Stimulated activated CD8-positive, alpha-beta memory T cell treated with anti-CD3 and anti-CD28 coated beads, Interleukin-7, amount 100 ng/mL, for 1 hour (primary cell): ENCODE measurements at places on chromosomes 5 and 9.

DNA sequence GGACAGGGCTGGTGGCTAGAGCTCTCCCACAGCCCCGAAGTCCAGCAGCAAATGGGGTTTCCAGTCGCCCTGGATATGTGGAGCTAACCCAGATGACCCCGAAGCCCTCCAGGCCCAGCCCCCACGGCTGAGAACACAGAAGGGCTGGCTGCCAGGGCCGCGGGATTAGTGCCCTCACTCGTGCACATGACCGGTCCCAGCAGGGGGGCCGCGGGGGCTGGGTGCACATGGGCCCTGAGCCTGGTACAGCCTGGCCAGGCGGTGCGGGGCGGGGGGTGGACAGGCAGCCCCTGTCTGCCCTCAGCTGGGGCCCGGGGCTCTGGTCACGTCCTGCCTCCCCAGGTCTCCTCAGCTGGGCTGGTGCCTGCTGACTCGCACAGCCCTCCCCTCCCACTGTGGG is 5.9 kb downstream of the SSNA1 start:
- DNase-seq: no peak

- DNase-seq: no peak
Measured at GRCh38 chr5:79436224-79436623, 77.7 kb downstream of the HOMER1 start.

DNA sequence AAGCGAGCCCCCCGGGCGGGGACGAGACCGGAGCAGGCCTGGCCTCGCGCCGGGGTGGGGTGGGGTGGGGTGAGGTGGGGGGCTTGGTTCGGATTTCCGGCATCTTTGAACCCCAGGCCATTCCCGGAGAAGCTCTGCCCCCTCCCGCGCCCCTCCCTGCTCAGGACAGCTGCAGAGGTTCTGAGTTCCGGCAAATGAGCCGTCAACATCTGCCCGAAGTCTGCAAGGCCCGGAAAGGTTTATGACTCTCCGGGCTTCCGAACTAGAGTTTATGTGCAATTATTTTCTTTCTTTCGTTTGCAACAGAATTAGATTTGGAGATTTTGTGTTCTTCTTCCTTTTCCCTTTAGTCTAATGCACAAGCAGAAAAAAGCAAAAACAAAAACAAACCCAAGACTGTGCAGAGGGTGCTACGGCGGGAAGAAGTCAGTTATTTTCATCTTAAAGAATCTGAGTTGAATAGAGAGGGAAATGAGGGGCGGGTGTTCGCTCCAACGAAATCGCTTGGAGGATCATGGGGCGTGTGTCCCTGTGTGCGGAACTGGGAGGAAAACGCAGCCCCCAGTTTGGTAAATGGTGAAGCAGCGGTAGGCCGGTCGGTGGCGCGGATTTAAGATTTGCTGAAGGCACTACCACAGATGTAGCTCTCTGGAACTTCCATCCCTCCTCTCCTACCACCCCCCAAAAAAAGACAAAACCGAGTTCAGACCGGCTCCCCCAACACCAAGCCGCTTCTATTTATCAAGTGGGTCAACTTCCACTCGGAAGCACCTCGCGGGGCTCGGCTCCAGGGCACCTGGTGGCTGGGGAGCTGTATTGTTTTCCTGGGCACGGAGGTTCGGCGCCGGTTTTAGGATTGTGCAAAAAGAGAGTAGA is 4.8 kb downstream of the LHX2 start:
- DNase-seq: no peak

DNA sequence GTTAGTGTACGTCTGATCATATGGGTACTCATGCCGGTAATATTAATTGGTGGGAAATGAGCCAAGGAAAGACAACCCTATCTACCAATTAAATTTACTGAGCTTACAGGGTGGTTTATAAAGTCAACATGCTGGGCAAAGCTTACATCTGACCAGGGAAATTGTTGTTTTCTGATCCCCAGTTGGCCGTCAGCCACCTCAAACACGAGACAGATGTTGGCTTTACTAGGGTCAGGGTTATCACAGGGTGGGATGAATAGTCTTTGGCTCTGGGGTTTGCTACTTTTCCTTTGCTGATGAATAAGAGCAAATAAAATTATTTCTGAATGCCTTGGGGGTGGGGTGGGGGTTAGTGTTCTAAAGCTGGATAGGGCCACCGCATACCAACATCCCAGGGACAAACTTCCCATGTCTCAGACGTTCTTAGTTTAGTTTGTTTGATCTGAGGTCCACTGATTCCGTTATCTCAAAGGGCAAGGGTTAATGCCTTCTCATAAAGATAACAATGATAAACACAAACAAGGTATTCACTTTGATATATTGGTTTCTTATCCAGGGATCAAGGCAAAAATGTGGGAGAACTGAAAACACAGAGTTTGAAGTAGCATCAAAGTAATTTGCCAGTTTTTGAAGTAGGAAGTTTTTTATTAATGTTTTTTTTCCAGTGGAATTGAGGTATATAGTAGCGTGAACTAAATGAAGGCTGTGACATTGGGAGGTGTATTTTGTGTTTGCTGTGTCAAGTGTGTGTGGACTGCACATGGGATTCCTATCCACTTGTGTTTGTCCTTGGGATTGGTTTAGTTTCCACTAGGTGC is 109.1 kb upstream of the RPS23 start:
- DNase-seq: no peak

GRCh38 chr5:134072471-134073210 is 41.8 kb upstream of the TCF7 start:
- no peak for DNase-seq

- no peak for DNase-seq
Measured at GRCh38 chr9:126303488-126303887, 23.1 kb upstream of the MVB12B start.

DNA sequence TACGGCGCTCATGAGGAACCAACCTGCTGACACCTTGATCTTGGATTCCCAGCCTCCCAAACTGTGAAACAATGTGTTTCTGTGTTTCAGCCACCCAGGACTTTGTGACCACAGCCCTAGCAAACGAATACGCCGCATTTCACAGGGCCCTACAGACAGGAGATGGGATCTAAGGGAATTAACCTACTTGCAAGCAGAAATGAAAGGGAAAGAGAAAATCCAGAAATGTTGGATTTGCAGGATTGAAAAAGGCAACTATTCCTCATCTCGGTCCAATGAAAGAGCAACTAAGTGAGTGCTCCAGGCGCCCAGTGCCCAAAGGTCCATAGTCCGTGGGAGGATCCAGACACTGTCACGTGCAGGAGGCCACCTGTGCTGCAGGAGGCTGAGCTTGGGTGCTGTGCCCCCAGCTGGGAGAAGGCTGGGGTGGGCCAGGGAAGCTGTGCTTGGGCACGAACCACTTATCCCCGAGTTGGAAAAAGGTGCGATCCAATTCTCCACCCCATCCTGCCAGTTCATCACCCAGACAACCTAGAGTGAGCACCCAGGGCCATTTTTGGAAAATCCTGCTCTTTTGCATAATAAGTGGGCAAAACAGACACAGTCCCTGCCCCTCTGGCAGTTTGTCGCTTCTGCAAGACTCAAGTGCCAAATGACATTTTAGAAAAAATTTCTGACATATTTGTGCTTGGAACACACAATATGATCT is 177.9 kb downstream of the C9orf50 start:
- no peak for DNase-seq

- no peak for DNase-seq
Measured at GRCh38 chr5:174065528-174066197, 20.2 kb downstream of the NSG2 start.

GRCh38 chr9:20592673-20593072 is 29.6 kb downstream of the MLLT3 start:
- DNase-seq: no peak

- DNase-seq: no peak
Measured at GRCh38 chr5:173302546-173303155, 25.6 kb downstream of the STC2 start.

DNA sequence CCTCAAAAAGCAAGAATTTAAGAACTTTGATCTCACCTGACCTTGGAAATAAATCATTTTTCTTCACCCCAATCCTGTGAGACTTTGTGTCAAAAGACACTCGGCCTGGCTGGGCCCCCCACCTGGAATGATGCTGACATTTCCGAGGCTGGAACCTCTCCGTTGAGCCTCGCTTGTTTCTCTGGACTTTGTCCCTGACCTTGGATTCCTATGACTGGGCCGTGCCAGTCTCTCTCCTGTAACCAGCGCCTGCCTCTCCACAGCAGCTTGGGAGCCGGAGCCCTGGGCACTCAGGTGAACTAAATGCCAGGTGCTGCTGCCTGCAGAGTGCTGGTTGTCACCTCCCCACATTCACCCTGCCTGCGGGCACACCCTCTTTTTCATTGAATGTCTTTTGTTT is 62.7 kb downstream of the RETREG1 start:
- no peak for DNase-seq

- no peak for DNase-seq
Measured at GRCh38 chr9:112239284-112239683, 64.2 kb upstream of the SUSD1 start.

DNA sequence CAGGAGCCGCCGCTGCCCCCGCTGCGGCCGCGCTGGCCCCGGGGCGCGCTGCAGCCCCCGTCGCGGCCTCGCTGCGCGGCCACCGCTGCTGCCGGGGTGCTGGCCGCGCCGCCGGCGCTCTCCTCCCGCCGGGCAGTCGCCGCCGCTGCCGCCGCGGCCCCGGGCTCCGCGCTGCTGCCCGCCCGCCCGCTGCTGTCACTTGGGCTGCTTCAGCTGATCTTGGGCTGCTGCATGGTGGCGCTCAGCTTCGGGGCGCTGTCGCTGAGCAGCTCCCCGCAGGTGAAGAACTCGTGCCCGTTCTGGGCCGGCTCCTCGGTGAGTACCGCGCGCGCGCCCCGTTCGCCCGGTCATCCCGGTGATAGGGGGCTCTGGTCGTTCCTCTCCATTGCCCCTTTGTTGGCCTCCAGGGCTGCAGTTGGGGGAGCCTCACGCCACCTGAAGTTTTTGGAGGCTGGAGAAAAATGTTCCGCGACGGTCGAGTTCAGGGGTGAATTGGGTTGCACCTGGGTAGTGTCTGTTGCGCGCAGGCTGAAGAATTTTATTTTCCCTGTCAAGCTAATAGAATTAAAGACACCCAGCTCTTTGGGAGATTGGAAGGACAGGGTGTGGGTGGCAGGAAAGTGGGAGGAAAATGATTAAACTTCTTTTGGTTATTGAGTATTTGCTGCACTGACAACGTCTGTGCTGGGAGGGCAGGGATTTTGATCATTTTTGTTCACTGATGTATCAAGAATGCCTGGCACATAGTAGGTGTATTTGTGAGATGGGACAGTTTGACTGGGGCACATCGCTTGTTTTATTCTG is 596 bp downstream of the ENTREP1 start:
- no peak for DNase-seq

DNA sequence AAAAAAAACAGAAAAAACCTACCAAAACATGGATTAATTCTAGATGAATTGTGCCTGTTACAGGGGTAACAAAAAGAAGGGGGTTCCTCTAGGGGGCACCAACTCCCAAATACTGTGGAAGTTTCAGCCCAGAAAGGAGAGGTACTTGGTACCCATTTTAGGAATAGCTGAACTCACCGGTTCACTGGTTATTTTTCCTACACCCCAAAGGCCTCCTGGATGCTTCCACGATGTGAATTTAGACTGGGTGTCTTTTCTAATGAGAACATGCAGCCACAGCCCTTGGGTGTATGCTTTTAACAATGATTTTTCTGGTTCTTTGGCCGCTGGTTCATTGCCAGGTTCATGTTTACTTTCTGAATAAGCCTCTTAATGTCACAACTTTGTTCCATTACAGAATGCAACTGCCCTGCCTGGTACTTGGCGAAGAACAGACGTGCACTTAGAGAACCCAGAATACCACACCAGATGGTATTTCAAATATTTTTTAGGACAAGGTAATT is 46.7 kb downstream of the GARNL3 start:
- DNase-seq: no peak

DNA sequence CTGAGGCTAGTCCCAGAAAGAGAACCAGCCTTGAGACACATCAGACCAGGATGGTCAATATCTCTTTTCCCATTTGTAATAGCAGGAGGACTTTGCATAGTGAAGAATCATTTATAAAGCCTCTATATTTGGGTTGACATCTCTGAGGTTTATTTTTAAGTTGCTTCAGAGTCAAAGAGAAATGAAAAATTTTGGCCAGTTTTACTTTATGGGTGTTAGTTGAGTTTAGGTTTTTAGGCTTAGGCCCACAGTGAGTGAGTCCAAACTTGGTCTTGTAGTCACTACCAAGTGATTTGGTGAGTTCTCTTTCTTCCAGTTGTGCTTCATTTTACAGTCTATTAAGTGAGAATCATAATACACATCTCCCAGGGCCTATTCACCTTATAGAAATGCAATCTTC is 5.3 kb upstream of the MEF2C start:
- DNase-seq: no peak

- DNase-seq: no peak
Measured at GRCh38 chr5:154168395-154168794, 22.1 kb upstream of the GALNT10 start.

DNA sequence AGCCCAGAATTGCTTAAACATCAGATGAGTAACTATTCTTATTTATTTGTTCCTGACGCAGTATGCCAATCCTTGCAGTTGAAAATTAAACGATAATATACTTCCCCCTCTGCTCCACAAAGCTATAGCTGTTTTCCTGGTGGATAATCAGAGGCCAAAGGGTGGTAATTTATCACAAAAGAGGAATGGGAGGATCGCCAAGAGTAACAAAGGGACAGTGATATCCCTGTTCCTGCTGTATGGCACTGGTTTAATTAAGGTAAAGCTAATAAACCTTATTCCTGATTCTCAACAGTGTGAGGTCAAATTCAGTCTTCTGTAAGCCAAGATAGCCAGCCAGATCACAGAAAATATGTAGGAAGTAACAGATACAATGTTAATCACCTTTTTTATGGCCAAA is 33.4 kb upstream of the PTGER4 start:
- no peak for DNase-seq

DNA sequence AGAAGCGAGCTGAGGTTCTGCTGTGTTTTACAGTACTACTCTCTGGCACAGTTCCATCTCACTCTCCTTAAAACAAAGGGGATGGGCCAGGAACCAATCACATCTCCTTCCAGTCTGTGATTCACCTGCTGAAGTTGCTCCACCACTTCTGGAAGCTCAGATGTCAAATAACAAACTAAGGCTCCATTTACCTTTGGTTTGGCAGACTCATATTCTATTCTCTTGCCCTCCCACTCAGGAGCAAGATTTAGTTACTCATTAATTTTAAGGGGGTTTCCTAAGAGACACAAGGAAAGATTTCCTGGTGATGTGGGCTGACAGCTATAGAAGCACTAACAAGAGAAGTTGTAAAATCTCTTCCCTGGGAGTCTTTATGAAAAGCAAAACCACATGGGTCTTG is 37.8 kb upstream of the KIF2A start:
- DNase-seq: no peak

DNA sequence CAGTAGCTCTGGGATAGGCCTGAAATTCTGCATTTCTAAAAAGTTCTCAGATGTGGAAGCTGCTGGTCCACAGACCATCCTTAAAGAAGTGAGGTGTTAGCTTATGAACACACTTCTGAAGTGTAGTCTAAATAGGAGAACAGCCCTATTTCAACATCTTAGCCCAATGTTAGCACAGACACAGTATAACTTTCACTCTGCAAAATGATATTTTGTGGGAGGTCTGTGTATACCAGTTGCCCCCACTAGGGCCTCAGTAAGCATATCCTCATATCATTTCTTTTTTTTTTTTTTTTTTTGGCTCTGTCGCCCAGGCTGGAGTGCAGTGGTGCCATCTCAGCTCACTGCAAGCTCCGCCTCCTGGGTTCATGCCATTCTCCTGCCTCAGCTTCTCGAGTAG is 7.5 kb upstream of the HABP4 start:
- DNase-seq: no peak
